ENCODE measurements at places on chromosomes 3 and 15.

DNA sequence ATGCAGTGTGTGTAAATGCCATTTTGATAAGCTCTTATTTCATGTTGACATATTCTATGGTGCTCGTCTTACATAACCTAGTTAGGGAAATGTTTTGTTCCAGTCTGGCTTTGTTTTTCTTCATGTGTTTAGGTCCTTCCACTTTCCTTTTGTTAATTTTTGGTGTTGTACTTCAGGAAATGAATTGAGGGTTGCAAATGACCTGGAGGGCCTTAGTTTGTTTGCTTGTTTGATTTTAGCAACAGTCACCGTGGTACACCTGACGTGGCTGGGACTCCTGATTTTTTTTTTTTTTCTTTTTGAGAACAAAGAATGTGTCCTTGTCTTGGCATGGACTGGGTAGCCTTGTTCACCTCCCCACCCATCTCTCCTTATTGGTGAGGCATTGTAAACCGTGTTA, 114.8 kb downstream of the IGF1R start:
- DNase-seq, result no peak

GRCh38 chr3:31079689-31080088, 185.2 kb upstream of the GADL1 start:
- DNase-seq, result no peak

DNA sequence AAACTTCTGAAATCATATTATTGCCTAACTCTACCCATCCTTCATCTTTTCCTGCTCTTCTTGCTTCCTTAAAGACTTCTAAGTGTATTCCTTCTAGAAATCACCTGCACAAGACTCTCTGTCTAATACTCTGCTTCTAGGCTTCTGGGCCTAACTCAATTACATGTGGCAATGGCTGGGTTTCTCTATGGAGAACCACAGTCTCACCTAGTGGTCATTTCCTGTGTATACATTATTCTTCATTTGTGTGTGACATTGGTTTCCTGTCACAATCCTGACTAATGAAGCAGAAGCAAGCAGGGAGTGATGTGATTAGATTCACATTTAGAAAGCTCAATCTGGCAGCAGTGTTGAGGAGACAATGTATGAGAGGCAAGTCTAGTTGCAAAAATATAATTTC, 16.9 kb upstream of the CLDN1 start:
- DNase-seq, result no peak

DNA sequence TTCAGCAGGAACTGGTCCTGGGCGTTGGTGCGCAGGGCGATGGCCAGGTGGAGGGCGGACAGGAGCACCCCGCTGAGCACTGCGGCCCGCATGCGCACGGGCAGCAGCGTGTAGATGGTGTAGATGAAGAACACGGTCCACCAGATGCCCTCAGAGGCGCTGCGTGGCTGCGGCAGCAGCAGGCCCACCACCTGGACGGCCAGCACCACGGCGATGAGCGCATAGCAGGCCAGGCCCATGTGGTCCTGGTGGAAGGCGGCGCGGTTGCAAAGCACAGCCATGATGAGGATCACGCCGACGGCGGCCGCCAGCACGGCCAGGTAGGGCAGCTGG, 1.5 kb downstream of the ADCY5 start:
- DNase-seq, result no peak

DNA sequence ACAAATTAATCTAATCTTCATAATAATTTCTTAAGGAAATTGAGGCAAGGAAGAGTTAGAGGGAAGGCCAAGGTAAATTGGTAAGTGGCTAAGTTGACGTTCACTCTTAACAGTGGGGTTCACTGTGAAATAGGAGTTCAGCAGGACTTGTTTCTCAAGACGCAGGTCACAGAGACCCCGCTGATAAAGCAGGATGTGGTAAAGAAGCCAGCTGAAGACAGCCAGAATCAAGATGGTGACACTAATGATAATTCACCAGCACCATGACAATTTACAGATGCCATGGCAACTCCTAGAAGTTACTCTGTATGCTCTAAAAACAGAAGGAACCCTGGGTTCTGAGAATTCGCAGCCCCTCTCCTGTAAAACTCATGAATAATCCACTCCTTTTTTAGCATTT, 100.1 kb upstream of the CTDSPL start:
- DNase-seq, result no peak

- DNase-seq, result no peak
These were observed 10.7 kb downstream of the UPK1B start for GRCh38 chr3:119184111-119184510.

GRCh38 chr3:183074881-183075280, 24.4 kb downstream of the MCCC1 start:
- no peak for DNase-seq

DNA sequence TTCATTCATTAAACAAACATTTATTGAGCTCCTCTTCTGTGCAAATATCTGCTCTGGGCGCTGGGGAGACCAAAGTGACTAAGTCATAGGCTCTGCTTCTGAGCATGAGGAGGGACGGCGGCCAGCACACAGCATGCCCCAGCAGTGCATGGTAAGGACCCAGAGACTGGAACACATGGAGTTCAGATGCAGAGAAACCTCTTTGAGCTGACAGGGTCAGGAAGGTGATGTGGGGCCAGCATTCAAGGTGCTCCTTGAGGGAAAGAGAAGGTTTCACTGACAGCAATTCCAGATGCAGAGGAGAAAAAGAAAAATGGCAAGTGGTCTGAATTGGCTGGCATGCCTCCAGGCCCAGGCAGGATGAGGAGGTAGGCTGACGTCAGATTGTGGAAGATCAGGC, 234.5 kb downstream of the UACA start:
- DNase-seq, result no peak

DNA sequence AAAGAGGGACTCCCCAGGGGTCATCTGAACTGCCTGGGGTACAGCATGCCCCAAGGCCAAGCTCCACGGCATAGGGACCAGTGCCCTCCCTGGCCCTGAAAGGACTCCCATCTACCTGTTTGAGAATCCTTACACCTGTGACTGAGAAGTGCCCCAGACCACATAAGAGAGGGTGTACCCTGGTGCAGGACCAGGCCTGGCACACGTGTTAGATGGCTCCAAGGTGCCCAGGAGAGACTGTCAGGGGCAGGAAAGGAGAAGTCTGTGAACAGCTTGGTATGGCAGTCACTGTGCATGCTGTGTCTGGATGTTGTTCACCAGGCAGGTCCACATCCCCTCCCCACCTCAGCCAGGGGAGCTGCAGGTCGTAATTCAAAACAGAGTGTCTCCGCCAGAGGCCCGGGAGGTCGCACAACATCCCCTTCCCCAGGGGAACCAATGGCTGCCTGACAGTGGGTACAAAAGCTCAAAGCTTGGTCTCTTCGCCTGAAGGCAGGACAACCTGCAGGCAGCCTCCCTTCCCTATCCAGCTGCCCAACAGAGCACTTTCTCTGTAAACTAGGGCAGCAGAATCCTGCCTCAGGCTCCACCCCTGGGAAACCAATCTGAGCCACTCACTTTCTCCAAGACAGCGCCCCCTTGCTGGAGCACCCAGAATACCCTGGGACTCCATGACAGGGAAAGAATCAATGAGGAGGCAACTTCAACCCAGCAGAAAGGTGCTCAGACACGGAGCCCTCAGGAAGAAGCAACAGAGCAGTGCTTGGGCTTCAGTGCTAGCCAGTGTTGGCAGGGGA, 3.9 kb downstream of the NUP210 start:
- peak; percentile 15 for DNase-seq

DNA sequence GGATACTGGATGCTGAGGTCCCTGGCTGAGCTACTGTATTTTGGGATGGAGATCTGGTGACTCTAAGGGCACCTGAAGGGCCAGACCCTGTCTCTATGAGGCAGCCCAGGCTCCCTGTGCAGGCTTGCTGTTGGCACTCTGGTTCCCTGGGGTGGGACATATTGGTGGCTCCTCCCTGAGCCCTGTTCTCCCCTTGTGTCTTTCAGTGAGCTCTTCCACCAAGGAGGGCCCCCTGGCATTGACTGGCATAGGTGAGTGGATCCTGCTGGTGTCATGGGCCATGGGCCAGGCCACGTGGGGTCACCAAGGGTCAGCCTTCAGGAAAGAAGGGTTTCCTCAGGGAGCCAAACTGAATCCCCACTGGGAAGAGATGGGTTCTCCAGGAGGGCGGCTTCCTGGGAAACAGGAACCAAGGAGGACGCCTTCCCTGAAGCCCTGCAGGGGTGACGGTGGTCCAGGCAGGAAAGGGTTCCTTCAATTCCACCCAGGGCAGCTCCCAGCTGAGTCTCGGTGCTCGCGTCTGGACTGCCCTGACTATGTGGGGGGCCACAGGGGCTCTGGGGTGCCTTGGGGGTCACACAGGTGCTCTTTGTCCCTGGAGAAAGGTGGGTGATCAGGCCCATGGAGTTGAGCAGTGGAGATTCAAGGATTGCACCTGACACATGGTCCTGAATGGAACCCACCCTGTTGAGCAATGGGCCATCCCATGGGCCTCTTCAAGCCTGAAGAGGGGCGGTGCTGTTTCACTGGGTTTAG, 220.4 kb downstream of the SNRPN start:
- no peak for DNase-seq

DNA sequence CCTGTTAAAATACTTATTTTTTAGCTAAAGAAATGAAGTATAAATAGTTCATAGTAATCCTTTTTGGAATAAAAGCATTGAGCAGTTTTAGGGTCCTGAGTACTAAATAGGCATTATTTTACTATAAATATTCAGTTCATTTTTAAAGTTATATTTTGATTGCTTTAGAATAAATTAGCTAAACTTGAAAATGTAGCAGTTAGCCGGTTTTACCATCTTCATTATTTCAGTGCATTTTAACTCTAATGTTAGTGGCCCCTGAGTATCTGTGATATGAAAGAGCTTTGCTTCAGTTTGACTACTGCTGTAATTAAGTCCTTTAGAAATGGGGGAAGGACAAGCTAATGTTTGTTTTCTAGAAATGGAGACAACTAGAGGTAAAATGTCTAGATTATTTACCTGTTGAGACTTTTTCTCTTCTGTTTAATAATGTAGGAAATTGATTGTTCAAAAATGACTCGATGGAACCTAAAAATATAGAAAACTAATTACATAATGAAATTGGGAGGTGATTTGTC, 3.6 kb downstream of the SMC4 start:
- no peak for DNase-seq

DNA sequence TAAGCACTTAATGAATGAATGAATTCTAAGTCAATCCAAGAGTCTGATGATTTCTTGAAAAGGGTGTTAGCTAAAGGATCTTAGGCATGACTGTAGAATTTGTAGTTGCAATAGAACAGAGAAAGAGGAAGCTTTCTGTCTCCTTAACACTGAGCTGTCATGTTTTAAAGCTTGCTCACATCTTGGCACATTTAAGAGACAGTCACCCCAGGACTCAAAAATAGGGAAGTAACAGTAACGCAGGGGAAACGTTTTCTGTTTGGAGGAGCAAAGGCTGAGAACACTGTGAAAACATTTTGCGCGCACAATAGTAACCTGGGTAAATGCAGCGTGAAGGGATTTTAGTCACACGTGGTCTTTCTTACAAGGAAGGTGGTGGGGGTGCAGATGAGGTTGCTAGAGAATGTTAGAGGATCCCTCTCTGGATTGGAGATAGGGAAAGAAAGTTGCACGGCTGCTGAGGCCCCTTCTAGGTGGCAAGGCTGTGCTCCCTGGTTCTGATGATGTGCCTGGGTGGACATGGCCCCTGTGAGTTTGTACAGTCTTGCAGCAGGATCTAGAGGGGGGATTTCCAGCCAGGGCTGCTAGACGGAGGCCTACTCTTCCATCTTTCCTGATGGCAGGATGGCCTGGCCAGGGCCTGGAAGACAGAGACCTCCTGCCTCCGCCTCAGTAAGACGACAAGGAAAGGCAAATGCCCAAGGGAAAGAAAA, 12.0 kb downstream of the STARD5 start:
- no peak for DNase-seq

GRCh38 chr15:58179206-58179605, 41.0 kb downstream of the AQP9 start:
- no peak for DNase-seq

- no peak for DNase-seq
These were observed 209.3 kb upstream of the UMPS start for GRCh38 chr3:124520970-124521369.

- DNase-seq, result no peak
These were observed 103.6 kb upstream of the THSD4 start for GRCh38 chr15:71011503-71012155.

DNA sequence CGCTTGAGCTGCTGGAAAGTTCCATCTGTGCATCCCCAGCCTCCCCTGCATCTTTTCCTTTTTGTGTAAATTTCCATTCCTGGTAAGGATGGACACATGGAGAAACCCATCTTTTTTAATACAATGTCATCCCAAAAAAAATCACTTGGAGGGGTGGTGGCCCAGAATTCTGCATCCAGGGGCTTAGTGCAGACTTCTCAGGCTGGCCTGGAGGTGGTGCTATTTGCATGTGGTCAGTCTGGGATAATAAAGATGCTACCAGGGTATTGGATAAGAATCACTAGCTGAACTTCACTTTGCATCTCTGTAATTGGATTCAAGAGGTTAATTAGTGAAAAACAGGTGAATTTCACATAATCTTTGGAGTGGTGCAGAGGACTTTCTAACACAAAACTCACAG, 1.8 kb upstream of the ZSCAN2 start:
- DNase-seq, result no peak

DNA sequence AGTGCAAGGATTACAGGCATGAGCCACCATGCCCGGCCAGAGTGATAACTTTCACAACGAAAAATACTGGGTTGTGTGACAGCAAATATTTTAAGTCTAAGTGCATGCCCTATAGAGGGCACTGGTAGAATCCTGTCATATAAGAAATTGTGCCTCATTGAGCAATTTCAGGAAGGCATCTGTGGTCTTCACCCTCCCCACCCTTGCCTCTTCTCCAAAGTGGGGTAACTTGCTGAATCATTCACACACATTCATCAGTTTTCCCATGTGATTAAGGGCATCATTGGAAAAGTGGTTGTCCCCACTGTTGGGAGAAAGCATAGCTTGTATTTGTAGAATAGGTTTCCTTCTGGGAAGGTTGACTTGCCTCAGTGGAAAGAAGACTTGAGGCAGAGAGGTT, 9.2 kb downstream of the MITF start:
- no peak for DNase-seq

DNA sequence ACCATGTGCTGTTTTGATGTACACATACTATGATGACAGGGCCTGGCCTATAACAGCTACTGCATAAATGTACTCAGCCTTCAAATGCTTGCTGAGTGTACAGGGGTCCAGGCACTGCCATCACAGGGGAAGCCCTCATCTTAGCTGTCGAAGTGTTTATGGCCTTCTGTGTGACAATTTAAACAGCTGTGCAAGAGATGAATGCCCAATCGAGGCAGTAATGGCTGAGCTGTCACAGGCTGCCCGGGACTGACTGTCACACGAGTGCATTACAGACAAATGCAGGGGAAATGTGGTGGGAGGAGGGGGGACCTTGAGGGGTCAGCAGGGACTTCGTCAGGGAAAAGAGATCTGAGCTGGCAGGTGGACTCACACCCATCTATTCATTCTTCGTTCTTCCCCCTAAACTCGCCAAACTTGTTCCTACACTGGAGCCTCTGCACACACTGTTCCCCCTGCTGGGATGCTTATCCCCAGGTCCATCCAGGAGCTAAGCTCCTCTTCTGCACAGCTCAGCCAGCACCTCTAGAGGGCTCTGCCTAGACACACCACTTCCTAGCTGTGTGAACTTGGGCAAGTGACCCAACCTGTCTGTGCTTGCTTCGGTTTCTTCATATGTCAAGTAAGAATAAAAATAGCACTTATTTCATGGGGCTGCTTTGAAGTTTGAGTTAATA, 156.2 kb upstream of the IQSEC1 start:
- DNase-seq, result no peak

Data from T-helper 9 cell (primary cell).